ENCODE measurements at places on chromosomes 11 and 22.
A peak's percentile ranks its signal among the peaks of the same experiment; 100 is the strongest.

DNA sequence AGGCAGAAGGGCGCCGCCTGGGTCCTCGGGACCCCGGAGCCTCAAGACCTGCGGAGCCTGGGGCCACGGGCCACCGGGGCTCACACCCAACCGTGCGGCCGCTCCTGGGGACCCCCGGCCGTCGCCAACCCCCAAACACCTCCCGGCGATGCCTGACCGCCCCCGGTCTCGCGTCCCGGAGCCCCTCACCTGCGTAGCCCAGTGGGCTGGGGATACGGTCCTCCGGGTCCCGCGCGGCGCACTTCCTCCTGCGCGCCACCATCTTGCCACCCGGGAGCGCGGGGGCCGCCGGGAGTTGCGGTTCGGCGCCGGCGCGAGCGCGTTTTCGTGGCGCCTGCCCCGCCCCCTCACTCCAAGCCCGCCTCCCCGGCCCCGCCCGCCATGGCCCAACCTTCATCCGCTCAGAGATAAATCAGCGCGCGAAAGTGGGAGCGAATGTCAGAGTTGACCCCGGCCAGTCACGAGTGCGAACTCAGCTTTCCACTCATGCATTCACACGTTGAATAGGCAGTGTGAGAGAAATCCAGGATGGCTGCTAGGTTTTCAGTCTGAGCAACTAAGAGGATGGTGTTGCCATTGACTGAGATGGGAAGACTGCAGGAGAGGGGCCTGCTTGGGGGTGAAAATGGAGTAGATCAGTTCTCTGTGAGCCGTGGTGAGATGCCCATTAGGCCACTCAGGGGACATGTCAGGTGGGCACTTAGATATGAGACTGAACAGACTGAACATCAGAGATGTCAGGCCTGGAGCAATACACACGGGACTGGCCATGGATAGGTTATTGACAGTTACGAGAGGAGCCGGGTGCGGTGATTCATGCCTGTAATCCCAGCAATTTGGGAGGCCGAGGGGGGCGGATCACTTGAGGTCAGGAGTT lies at the start of gene RRP7A:
RRP7A (minus strand) TSS at position 272 of the 877 bp plus-strand sequence; CDS start at position 262, 10 bp downstream.
- DNase-seq: peak; percentile 74

DNA sequence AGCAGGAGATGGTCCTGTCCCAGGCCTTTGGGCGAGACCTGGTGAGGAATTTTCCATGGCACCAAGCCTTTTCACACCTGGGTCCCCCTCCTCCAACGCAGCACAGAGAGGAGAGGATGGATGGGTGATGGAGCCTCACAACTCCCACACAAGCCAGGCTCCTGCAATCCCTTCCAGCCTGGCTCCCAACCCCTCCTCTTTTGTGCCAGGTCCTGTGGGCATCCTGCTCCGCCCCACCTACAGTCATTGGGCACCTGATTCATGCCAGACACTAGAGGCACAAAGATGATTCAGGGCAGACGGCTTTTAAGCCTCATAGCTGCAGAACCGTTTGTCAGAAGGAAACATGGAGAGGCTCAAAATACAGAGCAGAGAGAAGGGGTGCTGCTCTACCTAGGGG lies 16.1 kb upstream of the MYRF start:
- DNase-seq: peak; percentile 47

DNA sequence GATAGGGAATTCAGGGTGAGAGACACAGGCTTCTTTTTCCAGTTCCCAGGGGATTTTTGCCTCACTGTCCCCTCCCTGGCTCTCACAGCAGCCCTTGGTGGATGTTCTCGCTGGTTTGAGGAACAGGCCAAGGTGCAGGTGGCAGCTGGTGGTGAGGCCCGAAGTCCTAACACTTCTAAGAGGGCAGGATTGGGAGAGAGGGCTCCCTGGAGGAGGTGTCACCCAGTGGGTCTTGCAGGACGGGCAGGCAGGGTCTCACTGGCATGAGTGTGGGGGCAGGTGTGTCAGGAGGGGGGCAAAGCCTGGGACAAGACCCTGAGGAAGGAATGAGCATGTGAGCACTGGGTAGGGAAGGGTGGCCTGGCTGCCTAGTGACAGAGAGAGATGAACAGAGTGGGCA lies 9.2 kb downstream of the ADORA2A start:
- no peak for DNase-seq

DNA sequence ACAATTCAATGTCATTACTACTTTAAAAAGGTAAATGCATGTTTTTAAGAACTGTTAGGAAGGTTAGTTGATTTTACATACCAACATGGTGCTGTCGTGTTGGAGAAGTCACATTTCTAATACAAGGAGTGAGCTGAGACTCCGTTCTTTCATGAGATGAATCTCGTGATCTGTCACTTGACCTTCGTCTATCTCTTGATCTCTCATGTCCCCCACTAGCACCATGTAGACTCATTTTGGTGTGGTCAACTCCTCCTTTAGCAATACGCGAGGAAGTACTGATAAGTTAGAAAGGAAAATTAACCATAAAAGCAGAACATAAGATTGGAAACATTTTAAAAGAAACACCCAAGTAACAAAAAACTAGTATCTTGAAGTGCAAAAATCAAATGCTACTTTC lies 41.5 kb downstream of the BTBD10 start:
- DNase-seq: no peak

- DNase-seq: no peak
Measured at GRCh38 chr22:45758603-45759002, 87.0 kb downstream of the ATXN10 start.

DNA sequence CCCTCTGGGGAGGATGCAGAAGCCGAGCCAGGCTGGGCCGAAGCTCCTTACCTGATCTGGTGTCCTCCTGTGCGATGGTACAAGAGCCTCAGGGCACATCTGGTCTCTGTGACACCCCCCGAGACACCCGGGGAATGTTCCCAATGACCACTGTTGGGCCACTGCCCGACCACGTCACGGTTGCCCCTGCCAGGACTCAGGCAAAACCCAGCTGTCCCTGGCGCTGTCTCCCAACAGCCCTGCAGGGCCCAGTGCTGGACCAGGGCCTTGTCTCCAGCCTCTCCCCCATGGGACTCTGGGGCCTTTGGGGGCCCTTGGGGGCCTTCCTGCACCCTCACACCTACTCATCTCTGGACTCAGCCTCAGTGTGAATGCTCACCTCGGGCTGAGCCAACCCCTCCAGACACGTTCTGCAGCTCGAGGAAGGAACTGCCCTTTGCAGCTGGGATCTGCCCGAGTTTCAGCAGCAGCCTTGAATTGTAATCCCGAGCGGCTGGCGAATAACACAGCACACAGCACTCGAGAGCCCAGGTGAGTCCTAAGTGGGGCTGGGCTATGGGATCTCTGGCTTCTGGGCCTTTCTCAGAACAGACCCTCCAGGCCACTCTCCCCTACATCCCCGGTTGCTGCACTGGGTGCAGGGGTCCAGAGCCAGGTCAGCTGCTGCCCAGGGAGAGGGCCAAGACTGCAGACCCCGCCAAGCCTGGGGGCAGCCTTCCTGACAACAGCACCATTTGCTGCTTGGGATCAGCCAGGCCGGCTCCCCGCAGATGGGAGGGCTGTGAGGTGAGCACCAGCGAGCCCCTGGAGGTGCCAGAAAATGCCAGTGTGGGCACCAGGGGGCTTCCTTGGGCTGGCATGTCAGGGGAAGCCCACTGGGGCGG lies 39.8 kb downstream of the RTN4R start:
- no peak for DNase-seq

GRCh38 chr11:6638429-6638828 lies 17.2 kb downstream of the DCHS1 start:
- DNase-seq: no peak

- no peak for DNase-seq
Measured at GRCh38 chr11:47215366-47215910, 664 bp downstream of the DDB2 start.

GRCh38 chr11:135061166-135061565 lies 649.1 kb upstream of the B3GAT1 start:
- DNase-seq: no peak

- DNase-seq: peak; percentile 76
Measured at GRCh38 chr11:120305286-120305685, 19.8 kb upstream of the TLCD5 start.

DNA sequence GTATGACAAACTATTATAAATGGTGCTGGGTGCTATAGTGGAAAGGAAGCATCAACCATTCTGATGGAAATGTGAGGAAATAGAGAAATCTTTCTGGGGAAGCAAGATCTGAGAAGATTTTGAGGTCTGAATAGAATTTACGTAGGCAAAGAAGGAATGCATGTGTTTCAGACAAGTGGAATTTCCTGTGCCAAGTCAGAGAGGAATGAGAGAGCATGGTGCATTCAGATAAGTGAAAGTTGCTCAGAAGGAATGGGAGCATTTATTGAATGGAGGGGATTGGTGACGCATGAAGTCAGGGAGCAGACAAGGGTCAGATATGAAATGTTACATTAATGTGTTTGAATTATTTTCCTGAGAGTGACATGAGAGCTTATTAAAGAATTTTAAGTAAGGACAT lies 725.5 kb downstream of the METTL15 start:
- DNase-seq: peak; percentile 96

GRCh38 chr11:12292766-12293165 lies 84.6 kb upstream of the PARVA start:
- DNase-seq: no peak

DNA sequence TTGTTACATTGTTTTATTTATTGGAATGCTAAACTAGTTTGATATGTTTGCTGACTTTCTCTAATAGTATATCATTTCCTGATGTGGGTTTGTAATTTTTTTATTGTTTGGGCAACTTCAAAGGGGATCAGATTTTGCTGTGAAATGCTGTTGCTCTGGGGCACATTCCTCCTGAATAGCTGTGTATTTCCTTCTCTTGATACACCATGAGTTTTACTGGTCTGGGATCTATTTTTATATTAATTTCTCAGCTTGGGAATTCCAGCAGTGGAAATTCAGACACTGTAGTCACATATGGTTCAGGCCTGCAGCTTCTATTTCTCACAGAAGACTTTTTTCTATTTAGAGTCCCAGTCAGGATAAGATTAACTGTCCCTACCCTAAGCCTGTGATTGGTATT lies 58.9 kb downstream of the RPUSD4 start:
- DNase-seq: no peak

GRCh38 chr11:3170044-3170755 lies 5.1 kb upstream of the OSBPL5 start:
- peak; percentile 6 for DNase-seq

GRCh38 chr11:130171534-130171933 lies 12.0 kb downstream of the ST14 start:
- DNase-seq: no peak

DNA sequence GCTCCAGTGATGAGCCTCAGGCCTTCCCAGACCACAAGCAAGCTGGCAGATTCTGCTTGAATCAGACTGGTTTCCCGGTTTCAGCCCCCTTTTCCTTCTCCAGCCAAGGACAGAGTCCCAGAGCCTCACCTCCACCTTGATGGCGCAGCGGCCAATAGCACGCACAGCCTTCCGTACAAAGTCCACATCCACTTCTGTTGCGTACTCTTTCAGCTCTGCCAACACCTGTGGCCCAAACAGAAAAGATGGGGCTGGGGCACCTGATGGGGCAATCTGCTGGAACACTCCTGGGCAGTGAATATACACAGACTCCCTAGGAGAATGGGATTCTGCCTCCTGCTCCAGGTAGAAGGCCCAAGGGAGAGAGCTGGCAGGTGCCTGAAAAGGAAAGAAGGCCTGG lies 35.5 kb upstream of the RASL10A start:
- DNase-seq: no peak

- no peak for DNase-seq
Measured at GRCh38 chr22:26393929-26394328, 35.1 kb upstream of the ASPHD2 start.

DNA sequence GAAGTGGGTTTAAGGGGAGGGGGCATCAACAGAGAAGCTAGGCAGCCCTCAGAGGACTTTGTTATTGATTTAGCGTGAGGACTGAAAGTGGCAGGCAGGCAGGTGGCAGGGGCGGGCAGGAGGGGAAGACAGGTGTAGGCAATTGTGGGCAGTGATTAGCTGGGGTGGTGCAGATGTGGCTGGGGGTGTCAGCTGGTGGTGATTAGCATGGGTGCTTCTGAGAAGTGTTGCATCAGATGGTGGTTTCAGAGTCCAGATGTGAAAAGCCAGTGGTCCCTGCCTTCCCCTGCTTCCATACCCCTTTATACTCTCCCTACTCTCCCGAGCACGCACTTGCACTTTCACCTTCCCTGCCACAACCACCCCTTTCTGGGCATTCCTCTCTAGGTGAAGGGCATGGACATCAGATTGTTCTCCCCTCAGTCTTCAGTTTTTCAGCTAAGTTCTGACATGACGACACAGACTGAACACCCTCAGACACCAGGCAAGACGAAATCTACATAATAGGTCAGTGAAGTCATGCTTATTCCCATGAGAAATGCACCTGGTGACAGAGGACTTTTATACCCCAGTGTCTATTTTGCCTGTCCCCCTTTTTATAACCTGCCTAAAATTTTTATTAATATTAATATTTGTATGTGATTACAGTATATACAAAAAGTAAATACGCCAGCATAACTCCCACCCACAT lies 435.7 kb upstream of the CADM1 start:
- no peak for DNase-seq

Measured in kidney tubule cell (primary cell).